Hindlimb muscle (tissue), 1 donor: ENCODE measurements at places on chromosomes 5 and 9. TPM values are rescaled to one million over a fixed set of nuclear protein-coding genes. Genes with fewer than 3 reads are reported as not detected.
A peak's percentile ranks its signal among the peaks of the same experiment; 100 is the strongest.

- no peak for DNase-seq
Observed at GRCh38 chr9:34985311-34985899, 4.1 kb upstream of the DNAJB5 start.

GRCh38 chr5:166845044-166845443, 1446.4 kb upstream of the WWC1 start:
- peak; percentile 18 for DNase-seq

- no peak for DNase-seq
Observed at GRCh38 chr9:76586390-76587314, 127.7 kb downstream of the GCNT1 start.

- no peak for DNase-seq
Observed at GRCh38 chr5:173567548-173567947, 48.9 kb downstream of the BOD1 start.

- DNase-seq, result peak; percentile 54
Observed at GRCh38 chr5:32044939-32045338, 129.2 kb downstream of the GOLPH3 start.

DNA sequence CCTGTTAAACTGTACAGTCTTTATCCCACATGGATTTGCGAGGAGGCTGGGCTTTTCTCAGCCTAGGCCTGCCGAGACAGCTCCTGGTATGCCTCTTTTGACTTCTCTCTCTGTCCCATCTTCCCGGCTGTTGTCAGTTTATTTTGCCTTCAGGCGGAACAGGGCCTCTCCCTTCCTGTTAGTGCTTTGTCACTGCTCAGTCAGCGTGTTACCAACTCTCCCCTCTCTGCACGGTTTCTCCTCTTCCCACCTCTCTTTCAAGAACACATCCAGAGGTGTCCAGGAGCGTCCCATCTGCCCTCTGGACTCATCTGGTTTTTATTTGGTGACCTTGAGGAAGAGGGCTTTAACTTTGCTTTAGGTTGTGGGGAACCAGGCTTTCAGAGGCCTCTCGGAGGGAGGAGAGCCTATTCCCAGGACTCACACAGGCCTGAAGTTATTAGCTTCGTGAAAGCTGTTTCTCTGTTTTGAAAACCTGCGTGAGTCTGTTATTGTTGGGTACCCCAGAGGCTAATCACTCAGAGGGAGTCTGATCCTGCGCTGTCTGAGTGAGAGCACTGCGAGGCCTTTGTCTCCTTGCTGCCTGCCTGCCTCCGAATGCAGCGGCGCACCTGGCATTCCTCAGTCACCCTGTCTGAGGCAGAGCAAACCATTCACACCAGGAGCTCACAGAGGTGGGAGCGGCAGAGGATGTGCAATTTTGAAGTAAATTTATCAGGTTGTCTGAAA, 234.4 kb upstream of the MPDZ start:
- no peak for DNase-seq

DNA sequence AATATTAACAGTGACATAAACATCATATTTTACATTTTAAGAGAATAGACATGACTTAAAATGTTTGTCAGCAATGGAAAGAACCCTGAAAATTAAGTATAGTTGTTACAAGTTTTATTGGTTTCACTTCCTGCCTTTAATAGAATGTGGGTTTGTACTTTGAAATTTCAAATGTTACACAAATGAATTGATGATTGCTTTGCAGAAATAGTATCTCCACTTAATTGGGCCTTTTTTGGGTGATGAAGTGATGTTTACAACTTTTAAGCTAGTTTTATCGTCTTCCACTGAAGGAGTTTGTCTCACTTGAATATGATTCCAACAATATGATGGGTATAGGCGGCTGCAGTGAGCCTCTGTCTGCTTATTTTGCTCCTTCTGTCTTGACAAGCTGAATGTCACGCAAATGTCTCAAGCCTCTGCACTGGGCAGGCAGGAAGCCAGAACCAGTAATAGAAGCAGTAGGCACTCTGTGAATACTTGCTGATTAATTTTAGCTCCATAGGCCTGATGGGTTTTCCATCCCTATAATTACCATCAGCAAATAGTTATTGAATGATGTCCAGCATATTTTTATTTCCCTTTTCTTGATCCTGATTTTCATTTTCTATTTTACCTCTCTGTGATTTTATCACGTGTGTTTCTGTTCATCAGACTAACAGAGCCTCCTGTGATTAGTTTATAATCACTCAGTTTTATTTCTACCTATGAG, 10.6 kb upstream of the NR3C1 start:
- DNase-seq, result no peak

DNA sequence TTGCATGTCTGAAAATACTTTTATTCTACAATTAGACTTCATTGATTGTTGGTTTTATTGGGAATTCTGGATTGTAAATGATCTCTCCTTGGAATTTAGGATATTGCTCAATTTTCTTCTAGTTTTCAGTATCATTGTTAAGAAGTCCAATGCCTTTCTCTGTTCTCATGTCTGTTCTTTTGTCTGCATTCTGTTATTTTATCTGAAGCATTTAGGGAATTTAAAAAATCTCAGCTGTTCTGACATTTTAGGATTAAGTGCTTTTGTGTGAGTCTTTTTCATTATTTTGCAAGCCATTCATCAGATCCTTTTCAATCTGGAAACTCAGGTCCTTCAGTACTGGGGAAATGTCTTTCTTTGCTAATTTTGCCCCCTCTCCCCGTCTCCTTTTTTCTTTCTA, 4.4 kb upstream of the FER start:
- DNase-seq, result no peak

DNA sequence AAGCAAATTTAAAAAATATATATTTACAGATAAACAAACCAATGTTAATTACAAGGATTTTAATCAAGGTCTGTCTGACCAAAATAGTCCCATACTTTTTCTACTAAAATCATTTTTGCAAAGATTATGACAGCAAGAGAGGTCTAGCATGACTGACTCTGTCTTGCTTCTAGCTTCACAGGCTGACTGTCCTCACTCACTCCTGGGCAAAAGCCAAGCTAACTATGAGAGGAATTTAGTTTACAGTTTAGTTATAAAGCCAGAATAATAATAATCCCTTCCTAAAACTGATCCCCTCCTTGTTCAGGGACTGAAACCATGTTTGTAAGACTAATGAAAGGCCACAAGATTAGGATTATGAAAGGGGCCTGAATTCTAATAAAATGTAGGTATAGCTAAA, 45.5 kb upstream of the HMGCS1 start:
- DNase-seq, result no peak

DNA sequence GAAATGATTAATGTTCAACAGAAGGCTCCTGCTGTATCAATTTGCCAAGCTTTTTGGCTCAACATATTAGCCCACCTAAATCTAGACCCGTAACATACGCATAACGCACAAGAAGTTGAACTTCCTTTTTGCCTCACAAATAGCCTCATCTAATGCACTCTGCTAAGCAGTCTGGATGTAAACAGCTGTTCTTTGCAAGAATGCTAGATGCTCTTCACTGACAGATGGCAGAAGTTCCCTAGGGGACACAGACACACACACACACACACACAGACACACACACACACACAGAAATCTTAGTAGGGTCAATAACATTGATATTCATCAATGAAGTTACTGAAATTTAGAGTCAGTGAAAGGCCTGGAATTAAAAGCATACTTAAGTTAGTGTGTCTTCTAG, 13.2 kb upstream of the PCA3 start:
- DNase-seq, result peak; percentile 11

GRCh38 chr9:95129476-95130291, 187.8 kb downstream of the FANCC start:
- no peak for DNase-seq

GRCh38 chr9:29176786-29177185, 1603.5 kb upstream of the C9orf72 start:
- no peak for DNase-seq

- peak; percentile 89 for DNase-seq
Observed at GRCh38 chr9:129258124-129258822, 80.2 kb upstream of the IER5L start.

Gene ITK
- polyA plus RNA-seq, result 0.31 TPM

Gene CTXN3
- polyA plus RNA-seq, result 1.2 TPM

Gene C9orf50
- 0.26 TPM for polyA plus RNA-seq

Gene PTGER4
- polyA plus RNA-seq, result 5.3 TPM
